ENCODE measurements at places on chromosomes 7 and 10.
A peak's percentile ranks its signal among the peaks of the same experiment; 100 is the strongest.

DNA sequence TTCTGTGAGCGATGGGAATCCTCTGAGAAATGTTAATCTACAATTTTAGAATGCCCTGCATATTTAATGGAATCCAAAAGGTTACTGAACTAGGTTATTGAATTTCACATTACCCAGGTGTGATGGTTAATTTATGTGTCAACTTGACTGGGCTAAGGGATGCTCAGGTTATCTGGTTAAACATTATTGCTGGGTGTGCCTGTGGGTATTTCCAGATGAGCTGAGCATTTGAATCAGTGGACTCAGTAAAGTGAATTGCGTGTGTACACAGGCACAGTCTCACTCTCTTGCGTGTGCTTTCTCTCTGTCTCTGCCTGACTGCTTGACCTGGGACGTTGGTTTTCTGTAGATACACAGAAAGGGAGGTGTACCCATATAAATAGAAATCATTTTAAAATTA is 21.7 kb downstream of the RNF32 start:
- no peak for DNase-seq

DNA sequence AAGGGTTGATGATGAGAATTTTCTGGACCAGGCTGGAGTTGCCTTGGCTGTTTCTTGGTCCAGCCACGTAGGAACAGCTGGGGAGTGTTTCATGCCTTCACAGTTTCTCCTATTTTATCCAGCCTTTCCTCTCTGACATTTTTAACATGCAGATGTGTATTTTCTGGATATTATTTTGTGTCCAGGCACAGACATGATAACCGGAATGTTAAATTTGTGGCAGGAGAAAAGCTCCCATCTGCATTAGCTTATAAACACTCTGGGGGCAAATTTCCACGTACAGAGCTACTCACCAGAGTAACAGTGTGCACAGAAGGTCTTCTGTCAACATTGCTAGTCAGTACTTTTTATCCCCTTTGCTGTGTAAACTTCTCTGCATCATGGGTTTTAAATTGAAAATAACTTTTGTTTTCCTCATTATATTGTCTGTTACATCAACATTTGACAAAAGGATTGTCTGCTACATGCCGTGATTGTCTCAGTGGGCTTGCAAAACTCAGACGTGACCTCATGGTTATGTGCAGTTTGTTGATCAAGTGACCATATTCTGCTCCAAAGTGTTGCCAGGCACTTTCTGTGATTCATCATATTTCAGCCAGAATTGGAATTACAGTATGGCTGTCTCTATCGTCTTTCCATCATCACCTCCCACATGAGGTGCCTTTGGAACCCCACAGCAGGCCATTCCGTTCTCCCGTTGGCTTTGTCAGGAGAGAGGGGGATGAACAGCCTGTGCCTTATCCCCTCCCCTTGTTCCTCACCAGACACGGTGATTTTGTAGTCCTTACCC is 41.4 kb downstream of the INSYN2A start:
- no peak for DNase-seq

DNA sequence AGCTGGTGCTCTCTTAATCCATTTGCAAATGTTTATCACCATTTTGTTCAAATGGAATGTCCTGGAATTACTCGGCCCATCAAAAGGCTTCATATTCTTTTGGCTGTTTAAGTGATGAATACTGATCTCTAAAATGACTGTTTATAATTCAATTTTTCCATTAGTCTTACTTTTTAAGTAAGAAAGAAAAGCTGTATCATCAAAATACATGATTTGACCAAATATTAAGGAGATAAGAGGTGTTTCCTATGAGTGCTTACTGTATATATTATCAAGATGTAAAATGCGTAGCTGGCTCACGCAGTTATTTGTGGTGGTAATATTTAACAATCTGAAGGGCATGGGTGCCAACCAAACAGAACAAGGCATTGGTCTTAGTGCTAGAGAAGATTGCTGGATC is 51.2 kb downstream of the OTUD1 start:
- no peak for DNase-seq

- peak; percentile 6 for DNase-seq
These were observed 932.1 kb upstream of the C7orf33 start for GRCh38 chr7:147658392-147658967.

DNA sequence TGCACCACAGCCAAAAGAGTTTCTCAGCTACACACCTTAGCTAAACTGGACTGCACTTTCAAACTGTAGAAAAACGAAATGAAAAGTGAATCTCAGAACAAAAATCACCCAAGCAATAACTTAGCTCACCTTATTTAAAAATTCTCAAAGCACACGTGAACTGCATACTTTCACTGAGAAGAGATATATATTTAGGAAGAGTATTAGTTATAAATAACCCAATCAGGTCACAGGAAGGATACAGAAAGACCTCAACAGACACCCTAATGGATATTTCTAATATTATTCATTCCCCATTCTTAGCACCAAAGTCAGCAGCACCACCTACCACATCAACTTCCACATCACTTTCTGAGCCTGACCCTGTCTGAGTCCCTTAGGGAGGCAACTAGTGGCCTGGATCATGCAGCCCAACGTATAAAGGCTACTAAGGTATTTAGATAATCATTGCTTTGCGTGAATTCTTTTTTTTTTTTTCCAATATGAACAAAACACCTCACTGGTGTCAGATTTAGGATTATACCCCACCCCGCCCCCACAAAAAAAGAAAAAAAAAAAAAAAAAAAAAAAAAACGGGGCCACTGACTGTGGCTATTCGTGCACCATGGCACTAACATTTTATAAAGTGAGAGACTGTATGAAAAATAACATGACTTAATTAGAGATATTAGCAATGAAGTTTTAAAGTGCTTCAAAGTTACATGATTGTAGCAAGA is 2.6 kb downstream of the ABI1 start:
- no peak for DNase-seq

GRCh38 chr10:124027031-124027611 is 66.3 kb downstream of the CHST15 start:
- no peak for DNase-seq

DNA sequence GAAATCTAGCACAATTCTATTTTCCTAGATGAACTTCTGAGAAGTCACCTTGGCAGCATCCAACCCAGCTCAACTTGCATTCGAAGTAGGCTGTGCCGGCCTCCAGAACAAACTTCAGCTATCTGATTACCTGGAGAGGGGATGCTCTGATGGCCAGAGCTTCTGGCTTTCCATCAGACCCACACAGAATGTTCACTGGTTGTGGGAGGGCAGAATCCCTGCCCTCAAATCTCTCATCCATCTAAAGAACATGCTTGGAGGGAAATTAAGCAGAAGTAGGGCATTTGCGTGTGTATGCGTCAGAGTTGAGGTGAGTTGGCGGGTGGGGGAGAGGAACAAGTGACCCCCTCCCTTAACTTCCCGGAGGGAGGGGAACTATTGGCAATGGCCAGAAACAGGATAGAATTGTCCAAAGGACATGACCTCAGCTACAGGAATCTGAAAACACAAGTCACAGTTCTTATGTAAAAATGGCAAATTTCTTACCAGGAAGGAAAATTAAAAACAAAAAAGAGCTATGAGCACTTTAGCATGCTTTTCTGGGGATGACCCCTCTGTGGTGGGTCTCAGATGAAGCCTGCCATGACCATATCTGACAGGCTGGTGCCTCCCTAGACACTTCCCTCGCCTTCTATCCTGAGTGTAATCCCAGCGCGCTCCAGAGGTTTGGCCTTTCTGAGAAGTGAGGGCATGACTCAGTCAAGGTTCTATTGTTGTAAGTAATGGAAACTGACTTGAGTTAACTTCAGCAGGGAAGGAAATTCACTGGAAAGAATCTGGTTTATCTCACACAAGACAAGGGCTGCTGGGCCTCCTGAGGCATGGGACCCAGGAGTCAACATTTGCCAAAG is 278.8 kb downstream of the RPS24 start:
- DNase-seq: no peak

DNA sequence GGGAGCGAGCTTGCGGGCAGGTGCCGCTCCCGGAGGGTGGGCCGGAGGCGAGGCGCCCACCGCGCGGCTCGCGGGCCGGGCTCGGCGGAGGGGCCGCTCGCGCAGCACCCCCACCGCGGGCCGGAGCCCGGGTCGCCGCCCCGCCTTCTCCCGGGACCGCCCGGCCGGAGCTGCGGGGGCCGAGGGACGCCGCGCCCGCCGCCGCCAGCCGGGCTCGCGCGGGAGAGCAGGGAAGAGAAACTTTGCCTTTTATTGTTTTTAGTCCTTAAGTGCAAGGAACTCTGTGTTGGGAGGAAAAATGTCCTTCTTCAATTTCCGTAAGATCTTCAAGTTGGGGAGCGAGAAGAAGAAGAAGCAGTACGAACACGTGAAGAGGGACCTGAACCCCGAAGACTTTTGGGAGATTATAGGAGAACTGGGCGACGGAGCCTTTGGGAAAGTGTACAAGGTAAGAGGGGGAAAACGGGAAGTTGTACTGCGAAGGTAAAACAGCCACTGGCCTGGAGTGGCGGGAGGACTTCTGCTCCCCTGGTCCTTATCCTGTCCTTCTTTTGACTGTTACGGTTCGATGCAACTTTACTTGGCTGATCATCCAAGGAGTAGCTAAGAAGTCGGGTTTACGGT is 620 bp downstream of the SLK start:
- no peak for DNase-seq

GRCh38 chr7:68288144-68288593 is 1291.5 kb downstream of the TYW1 start:
- DNase-seq: no peak

GRCh38 chr10:43968076-43968475 is 319.4 kb upstream of the ZNF32 start:
- no peak for DNase-seq

DNA sequence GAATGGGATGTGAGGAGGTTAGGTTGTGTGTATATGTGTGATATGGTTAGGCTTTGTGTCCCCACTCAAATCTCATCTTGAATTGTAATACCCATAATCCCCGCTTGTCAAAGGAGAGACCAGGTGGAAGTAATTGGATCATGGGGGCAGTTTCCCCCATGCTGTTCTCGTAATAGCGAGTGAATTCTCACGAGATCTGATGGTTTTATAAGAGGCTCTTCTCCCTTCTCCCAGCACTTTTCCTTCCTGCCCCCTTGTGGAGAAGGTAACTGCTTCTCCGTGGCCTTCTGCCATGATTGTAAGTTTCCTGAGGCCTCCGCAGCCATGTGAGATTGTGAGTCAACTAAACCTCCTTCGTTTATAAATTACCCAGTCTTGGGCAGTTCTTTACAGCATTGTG is 47.3 kb downstream of the NPVF start:
- DNase-seq: no peak

GRCh38 chr7:132211971-132212370 is 364.3 kb downstream of the PLXNA4 start:
- DNase-seq: no peak

DNA sequence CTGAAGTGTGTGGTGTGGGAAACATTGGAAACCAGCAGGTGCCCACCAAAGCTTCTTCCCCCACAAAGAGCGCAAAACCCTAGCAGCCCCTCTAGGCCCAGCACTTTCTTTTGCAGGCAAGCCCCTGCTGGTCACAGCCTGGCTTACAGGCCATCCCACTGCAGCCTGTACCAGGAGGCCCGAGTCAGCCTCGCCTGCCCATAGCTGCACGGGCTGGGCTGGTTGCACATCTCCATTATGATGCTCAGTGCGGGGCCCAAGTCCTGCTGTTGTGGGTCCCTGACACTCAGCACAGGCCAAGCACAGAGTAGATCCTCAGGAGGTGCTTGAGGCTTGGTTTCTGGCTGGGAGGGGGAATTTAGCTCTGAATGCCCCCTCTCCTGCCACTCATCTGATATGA is 8.0 kb downstream of the CDHR1 start:
- DNase-seq: no peak

DNA sequence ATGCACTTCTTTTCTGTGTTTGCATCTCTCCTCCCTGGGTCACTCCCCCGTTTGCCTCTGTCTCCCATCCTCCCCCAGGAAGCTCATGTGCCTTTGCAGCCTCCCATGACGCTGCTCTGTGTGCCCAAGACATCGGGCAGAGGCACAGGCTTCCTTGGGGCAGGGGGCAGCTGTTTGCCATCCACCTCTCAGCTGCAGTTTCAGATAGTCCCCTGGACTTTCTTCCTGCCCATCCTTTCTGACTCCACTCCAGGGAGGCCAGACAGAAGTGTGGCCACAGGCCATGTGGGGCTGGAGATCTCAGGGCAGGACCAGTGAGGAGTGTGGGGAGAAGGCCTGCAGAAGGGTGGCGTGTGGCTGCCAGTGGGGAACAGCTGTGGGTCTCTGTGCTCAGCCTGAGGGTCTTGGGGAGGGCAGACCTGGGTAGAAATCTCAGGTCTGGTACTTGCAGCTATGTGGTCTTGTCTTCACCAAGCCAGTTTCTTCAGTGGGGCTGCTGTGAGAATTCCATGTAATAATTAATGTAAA is 10.6 kb upstream of the SAMD8 start:
- no peak for DNase-seq

DNA sequence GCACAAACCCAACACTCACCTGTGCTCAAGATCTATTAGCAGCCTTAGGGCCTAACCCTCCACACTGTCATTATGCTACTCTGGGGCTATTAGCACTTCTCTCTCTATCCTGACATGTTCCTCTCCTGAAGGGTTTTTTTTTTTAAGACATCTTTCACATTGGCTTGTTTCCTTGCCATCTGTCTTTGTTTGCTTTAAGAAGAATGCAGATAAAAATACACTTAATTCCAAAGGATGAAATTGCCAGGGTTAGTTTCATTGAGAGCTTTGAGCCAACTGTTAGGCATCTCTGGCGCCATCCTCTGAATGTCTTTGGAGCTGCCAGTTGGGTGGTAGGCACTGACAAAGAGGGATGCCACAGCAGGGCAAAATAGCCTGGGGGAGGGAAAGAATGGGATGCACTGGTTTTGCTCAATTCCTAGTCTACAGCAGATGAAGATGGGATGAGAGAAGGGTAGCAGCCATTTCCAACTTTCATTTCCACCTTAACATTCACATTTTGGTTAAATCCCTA is 399.2 kb downstream of the SORCS1 start:
- no peak for DNase-seq

GRCh38 chr7:16691241-16691640 is 45.3 kb downstream of the BZW2 start:
- DNase-seq: no peak

DNA sequence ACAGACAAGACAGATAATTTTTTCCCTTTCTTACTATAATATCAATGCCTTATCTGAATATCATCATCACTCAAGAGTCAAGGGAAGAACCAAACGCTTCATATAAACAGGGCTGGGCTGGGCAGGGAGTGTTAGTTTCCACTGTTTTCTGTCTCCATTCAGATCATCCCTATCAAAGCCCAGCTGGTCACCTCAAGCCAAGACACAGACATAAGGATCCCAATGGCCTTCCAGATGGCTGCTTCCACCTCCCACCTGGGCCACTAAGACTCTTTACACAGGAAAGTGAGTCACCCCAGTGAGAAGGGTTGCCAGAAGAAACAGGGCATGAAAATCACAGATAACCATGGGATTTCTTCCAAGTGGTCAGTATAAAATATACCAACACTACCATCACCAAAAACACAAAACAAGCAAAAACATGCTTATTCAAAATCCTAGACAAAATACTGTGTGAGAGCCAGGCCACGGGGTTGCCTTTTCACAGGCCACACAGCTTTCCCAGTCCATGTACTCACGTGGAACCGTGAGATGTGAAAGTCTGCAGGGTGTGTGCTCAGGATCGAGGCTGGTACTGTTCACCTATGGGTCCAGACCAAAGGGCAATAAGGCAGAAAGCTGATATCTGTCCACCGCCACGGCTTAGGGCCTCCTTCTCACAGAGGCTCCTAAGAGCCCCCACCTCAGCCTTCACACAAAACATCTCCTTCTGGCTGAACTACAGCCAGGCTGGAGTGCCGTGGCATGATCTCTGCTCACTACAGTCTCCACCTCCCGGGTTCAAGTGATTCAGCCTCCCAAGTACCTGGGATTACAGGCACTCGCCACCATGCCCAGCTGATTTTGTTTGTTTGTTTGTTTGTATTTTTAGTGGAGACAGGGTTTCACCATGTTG is 5.7 kb downstream of the PRSS1 start:
- no peak for DNase-seq

GRCh38 chr7:14899030-14899429 is 3.5 kb downstream of the DGKB start:
- no peak for DNase-seq

All from fibroblast of skin of left quadriceps (primary cell).